Stimulated activated CD4-positive, alpha-beta T cell treated with anti-CD3 and anti-CD28 coated beads, Interleukin-1b, Interleukin-23, amount 100 ng/mL, for 48 hours (primary cell): ENCODE measurements at places on chromosomes 1 and 21.

GRCh38 chr1:16971341-16972188 lies 8.9 kb downstream of the MFAP2 start:
- no peak for DNase-seq

- DNase-seq = no peak
These were observed 78.1 kb upstream of the B3GALT2 start for GRCh38 chr1:193264313-193265065.

GRCh38 chr1:157691285-157691920 lies 9.2 kb downstream of the FCRL3 start:
- no peak for DNase-seq

DNA sequence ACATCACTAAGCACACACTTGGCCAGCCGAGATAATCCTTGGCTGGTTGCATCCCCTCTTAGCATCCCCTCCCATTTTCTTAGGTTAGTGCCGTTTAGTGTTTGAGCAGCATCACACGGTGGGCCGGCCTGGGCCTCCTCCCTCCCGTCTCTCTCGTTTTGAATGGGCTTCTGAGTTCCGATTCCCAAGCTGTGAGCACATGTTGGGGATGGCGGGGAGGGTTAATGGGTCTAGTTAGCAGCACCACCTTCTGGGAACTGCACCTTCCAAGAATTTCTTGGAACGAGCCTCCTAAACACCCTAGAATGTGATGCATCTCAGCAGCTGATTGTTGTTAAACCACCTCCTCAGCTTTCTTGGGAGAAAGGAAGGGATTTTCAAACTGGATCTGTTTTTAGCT lies 73.3 kb downstream of the CNIH3 start:
- DNase-seq = no peak

GRCh38 chr1:85360730-85361493 lies 84.5 kb upstream of the BCL10 start:
- DNase-seq = no peak

DNA sequence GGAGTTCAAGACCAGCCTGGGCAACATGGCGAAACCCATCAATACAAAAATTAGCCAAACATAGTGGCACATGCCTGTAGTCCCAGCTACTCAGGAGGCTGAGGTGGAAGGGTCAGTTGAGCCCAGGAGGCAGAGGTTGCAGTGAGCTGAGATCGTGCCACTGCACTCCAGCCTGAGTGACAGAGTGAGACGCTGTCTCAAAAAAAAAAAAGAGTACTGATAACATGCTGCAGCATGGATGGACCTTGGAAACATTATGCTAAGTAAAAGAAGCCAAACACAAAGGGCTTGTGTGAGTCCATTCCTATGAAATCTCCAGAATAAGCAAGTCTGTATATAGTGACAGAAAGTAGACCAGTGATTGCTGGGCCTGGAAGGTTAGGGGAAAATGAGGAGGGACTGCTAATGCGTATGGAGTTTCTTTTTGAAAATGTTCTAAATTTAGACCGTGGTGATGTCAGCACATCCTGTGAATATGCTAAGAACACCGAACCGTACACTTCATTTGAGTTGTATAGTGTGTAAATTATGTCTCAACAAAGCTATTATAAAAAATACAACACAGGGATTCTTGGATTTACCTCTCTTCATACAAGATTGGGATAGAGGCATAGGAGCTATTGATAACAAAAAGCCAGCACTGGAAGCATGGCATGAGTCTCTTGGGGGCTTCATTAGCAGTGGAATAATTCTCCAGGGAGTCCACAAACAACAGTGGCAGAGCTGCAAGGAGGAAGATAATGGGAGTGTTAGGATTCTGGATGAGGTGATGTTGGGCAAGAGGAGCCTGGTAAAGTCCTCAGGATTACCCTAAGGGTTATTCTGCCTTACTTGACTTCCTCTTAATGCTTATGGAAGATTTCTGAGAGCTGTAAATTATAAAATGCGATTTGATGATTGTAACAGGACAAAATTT lies 73.5 kb downstream of the TTC3 start:
- no peak for DNase-seq

DNA sequence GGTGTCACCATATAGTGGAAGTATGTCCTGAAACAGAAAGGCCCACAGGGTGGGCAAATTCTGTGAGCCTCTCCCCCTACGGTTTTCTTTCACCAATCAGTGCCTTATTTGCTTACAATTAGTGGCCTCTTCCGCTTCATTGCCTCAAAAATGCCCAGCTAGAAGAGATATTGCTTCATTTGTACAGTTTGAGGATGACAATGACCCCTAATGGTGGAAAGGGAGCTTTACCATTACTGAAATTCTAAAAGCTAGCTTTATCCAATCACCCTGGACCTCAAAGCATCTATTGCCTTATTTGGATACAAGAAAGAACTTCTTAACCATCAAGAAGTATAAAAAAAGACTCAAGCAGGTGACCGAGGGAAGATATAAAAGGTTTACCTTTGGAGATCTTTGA lies 49.6 kb downstream of the LRRC71 start:
- no peak for DNase-seq

- no peak for DNase-seq
These were observed 8.7 kb downstream of the MRPS21 start for GRCh38 chr1:150302338-150302737.

DNA sequence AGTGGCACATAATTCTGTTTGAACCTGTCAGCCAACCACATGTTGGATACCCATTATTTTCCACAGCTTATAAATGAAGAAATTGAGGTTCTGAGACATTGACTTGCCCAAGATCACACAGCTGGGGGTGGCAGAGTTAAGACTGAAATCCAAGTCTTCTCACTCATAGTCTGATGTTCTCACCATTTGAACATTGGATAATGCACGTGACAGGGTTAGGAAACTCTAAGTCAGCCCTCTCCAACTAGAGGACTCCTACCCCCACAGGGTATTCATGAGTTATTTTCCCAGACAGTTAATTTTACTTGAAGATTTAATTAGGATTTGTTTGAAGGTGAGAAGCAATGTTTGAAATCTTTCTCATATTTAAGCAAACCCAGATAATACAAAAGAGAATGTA lies 38.1 kb upstream of the C1orf105 start:
- DNase-seq = no peak

GRCh38 chr21:30271611-30272010 lies 11.1 kb downstream of the KRTAP24-1 start:
- no peak for DNase-seq

DNA sequence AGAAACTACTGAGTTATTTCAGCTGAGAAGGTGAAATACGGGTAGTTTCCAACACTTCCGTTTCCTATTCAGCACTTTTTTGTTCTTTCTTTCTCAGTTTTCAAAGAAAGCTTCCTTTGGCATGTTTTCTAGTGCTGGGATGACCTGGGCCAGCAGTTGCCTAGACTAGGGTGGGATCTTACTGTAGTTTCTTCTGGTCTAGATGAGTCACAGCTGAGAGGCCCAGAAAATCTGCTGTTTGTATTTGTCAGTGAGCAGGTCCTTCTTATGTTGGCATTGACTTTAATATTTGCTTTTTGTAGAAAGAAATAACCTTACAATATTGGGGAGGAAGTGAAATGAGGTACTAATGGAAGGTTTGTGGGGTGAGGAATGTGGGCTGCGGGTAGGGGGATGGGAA lies 22.2 kb downstream of the C1orf21 start:
- no peak for DNase-seq

DNA sequence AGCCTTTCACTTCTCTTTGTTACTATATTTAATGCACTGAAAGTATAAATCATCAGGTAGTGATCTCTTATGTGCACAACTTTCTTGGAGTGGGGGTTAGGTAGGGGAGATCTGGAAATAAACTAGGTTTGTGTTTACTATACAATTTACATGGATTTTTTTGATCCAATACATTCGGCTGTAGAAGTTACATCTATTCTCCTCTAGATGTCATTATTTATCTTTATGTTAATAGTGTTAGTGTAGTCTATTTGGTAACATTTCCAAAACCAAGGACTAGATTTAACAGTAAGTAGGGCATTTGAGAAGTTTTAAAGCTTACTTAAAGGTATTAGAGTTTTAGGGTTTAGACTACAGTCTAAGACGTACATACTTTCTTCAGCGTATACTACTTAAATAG lies 5.4 kb downstream of the VPS45 start:
- no peak for DNase-seq

GRCh38 chr1:55600242-55600641 lies 385.1 kb upstream of the USP24 start:
- DNase-seq = no peak

GRCh38 chr21:39313042-39313570 lies 326 bp downstream of the BRWD1 start:
- peak; percentile 34 for DNase-seq

GRCh38 chr1:201019321-201019977 lies 4.1 kb downstream of the KIF21B start:
- DNase-seq = peak; percentile 96

DNA sequence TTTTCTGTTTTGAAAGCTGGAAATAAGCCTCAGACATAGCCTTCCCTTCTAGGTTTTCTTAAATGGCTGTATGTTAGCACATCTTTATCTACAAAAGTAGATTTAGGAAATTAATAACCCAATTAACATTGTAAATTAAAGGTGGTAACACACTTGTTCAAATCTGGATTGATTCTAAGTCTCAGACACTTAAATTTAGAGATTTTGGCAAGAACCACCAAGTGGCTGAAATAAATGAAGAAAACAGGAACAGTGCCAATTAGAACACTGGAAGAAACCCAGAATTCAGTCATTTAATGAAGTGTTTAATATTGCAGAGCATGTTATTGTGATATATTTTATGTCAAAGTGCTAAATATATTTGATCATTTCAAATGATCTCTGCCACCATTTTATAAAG lies 628.2 kb downstream of the USP25 start:
- no peak for DNase-seq

DNA sequence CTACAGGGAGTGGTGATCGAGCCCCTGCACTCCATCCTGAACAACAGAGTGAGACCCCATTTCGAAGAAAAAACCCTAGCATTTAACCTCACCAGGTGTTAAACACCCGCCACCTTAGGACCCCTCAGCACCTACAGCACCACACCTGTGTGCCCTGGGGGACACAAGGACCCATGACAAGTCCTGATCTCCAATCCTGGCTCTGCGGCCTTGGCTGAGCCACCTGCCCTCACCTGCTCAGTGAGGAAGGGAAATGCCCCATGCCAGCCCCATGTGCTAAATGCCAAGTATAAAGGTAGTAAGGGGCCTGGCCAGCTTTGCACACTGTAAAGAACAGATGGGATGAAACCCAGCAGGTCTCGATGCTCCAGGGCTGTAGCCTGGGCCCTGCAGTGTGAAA lies 11.1 kb downstream of the MRTO4 start:
- DNase-seq = no peak

- DNase-seq = no peak
These were observed 54.0 kb upstream of the JUN start for GRCh38 chr1:58837886-58838285.

DNA sequence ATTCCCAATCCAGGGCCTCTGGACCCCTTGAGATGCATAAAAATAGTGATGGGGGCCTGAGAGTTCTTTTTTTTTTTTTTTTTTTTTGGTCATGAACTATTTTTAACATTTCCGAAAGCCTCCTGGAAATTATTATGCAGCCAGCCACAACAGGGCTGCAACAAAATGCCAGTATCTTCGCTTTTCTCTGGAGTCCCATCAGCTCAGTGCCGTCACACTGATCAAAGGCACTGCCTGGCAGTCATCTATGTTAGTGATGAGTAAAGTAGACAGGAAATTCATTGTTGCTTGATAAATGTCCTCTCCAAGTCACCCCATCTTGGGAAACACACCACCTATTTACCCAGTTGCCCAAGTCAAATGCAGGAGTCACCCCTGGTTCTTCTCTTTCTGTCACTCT lies 15.2 kb upstream of the PEF1 start:
- DNase-seq = no peak

DNA sequence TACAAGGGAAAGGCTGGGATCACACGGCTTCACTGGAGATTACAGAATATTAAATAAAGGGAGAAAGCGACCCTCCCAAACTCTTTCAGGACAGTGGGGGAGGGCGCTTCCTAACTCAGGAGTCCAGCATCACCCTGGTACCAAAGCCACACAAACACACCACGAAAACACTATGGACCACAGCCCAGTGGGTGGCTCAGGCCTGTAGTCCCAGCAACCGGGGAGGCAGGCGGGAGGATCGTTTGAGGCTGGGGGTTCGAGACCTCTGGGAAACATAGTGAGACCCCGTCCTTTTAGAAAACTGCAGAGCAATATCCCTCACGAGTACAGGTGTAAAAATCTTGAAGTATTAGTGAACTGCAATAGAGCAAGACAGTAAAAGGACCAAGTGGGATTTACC lies 16.0 kb downstream of the TRIM11 start:
- no peak for DNase-seq

- DNase-seq = no peak
These were observed 43.2 kb downstream of the ECE1 start for GRCh38 chr1:21246905-21247642.

DNA sequence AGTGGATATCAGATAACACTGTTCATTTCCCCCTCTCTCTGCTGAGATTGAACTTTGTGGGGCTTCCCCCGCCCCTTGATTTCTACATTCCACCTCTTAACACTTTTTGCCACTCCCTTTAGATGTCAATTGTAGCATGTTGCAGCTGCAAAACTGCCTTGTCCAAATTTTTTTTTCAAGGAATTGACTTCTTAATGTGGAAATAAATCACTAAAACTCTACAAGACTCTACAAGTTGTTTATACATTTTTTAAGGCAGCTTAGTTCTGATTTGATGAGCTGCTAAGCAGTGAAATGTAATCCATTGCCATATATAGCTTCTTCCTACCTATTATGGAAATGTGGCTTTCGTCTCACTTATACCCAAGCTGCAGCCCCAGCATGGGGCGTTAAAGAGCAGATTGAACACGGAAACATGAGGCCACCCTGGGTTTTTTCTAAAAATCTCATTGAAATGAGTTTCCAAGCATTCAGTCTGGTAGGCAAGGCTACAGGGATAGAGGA lies 132.2 kb downstream of the SYT2 start:
- DNase-seq = no peak

DNA sequence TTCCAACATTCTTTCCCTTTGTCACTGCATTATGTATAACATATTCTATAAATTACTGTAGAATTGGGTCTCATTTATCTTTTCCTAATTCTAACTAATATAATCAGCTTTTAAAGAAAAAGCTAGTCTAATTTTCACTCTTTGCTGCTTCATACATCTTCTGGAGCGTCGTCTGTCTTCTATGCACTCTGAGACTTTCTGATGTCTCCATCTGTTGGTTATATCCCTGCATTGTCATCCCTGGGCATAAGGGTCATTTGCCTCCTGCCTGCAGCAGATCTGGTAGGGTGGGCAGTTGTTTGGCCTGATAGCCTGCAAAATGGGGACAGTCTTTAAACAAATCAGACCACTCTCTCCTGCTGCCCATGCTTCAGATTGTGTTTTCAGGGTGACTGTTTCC lies 40.8 kb upstream of the DYNLT5 start:
- no peak for DNase-seq

DNA sequence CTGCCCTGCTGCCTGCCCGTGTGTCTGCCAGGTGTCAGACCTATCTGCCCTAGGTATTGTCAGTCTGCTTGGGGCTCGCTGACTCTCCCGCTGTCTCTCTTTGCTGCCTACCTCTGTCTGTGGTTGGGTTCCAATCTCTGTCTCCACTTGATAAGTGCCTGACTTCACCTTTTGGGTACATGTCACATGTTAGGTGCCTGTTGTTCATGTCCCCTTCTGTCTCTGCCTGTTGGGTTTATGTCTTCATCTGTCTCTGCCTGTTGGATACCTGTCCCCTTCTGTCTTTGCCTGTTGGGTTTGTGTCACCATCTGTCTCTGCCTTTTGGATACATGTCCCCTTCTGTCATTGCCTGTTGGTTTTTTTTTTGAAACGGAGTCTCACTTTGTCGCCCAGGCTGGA lies 14.6 kb downstream of the RPS6KA1 start:
- no peak for DNase-seq
